ENCODE measurements at places on chromosomes 7 and 10.

DNA sequence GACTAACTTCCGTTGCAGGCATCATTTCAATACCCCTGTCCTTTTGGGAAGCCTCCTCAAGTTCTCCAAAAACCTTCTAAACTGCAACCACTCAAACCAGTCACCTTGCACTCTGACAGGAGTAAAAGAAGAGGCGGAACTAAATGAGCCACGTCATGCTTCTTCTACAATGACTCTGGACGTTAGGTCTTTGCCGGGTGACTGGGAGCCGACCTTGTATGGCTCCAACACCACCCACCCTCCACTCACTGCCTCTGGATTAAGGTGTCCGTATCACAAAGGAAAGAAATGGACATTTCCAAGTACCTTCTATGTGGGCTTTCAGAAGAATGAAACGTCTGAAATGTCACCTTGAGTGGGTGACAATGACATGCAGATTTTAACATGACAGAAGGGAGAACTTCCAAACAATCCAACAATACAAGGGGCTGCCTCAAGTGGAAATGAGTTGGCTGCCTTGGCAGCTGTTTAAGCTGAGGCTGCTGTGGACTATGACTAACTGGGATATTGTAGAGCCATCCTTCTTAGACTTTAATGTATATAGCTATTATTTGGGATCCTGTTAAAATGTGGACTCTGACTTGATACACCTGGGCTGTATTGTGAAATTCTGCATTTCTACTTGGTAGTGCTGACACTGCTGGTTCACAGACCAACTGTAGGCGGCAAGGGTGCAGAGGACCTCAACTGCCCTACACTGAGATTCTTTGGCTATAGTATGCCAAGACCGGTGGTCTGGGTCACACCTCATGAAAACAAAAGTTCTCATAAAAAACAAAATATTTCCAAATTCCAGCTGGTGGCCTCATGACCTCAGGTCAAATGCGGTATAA, 33.8 kb upstream of the PDLIM1 start:
- DNase-seq: no peak

DNA sequence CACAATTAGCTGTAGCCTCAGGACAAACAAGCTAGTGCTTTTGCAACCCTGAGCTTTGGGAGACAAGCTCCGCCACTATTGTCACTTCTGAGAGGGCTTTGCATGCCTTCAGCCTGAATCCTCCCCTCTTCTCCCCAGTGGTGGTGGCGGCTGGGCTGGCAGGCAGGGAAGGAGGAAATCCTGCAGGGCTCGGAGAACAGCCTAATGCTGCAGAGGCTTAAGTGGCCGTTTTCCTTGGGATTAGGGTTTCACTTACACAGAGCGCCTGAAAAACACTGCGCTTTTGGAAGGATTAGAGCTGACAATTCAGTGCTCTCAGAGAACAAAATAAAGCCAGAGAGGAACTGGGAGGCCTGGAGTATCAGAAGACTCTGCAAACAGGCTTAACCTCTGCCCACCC, 71.3 kb downstream of the PAX2 start:
- no peak for DNase-seq

DNA sequence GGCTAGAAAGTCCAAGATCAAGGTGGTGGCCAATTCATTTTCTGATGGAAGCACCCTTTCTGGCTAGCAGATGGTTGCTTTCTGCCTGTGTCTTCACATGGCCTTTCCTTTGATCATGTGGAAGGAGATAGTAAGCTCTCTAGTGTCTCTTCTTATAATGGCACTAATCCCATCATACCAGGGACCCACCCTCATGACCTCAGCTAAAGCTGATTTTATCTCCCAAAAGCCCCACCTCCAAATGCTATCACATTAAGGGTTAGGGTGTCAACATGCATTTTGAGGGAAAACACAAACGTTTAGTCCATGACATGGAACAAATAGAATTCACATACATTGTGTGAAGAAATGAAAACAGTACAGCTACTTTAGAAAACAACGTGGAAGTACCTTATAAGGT, 100.0 kb downstream of the VPS50 start:
- DNase-seq: no peak

GRCh38 chr10:22344249-22344648, 1.0 kb upstream of the SPAG6 start:
- no peak for DNase-seq

DNA sequence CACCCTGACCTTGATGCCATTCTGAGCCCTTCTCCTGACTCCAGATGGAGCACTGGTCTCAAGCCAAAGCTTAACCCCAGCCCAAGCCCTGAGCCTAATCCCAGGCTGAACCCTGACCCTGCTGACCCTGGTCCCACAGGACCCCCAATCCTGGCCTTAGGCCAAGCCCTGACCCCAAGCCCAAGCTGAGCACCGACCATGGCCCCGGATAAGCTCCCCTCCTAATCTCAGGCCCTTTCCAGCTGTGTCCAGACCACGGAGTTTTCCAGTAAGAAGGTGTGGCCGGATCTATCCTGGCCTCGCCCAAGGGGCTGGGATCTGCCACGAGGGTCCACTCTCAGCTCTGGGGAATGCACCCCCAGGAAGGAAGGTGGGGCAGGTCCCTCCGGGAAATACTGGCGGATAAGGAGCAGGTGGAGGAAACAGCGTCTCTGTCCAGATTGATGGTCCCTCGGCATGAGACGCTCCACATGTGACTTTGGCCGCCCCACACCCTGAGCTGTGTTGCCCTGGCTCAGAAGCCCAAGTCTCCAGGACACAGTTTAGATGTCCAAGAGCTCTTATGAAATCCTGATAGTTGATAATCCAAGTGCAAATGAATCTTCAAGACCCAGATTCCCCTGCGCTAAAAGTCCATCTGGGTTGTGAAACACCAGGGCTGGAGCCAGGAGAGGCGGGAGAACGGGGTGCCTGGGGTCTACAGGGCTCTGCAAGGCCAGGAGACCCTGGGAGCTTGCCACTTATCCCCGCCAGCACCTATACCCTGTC, 10.4 kb downstream of the ELN start:
- DNase-seq: no peak

- no peak for DNase-seq
Observed at GRCh38 chr7:101537935-101538595, 91.0 kb downstream of the MYL10 start.

DNA sequence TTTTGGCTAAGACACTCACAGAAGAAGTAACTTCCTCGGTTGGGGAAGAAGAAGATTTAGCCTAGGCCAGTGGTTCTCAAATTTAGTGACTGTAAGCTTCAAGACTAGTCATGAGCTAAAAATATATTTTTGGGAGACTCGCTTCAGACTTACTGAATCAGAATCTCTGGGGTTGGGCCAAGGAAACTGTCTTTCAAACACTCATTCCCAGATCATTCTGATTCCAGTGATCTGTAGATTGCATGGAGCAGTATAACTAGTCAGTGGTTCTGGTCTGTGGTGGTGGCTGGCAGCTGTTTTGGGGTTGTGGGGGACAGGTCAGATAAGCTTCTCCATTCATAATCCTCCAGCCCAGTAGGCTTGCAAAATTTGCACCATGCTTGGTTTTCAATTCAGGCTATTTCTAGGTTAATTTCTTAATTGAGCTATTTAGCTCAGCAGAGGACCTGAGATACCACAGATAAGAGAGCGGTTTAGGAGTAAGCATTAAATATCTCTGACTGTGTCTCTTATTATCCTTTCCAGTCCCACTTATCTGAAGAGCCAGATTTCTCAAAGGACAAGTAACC, 3.8 kb upstream of the KAT6B start:
- no peak for DNase-seq

DNA sequence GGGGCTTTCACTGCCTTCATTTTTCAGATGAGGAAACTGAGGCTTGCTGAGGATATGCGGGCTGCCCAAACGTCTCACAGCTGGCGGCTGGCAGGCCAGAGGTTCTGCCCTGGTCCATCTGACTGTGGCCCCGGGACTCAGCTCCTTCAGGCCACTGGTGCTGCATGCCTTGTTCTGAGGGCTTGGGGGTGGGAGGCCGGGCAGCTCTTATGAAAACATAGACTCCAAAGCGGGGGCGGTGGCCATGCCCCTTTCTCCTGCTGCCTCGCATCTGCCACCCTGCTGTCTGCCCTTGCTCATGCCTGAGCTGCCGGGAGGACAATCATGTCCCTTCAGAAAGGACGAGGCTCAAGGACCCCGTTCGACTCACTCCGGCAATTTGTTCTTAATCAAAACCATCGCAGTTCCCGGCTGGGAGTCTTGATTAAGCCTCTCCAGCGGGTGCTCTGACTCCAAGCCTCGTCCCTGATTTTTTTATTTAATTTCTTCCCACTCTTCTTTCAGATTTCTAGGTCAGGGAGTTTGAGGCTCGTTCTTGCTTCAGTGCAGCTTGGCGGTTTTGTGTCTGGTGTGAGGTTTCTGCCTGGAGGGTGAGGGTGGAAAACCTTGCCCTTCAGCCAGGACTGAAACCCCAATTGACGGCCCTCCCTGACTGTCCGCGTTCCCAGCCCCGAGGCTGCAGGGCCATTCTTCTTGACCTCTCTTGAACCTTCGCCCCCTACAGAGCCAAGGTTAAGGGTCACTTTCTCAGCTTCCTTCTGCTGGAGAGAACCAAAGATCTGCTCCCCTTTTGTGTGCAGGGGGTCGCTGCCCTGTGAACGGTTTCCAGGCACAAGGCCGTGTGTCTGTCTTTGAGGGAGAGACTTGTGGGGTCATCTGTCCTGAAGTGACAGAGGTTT, 120.8 kb downstream of the DNAJB6 start:
- no peak for DNase-seq

GRCh38 chr7:31099451-31100444, 47.6 kb downstream of the ADCYAP1R1 start:
- no peak for DNase-seq

GRCh38 chr10:73588656-73589055, 2.5 kb downstream of the USP54 start:
- DNase-seq: no peak

DNA sequence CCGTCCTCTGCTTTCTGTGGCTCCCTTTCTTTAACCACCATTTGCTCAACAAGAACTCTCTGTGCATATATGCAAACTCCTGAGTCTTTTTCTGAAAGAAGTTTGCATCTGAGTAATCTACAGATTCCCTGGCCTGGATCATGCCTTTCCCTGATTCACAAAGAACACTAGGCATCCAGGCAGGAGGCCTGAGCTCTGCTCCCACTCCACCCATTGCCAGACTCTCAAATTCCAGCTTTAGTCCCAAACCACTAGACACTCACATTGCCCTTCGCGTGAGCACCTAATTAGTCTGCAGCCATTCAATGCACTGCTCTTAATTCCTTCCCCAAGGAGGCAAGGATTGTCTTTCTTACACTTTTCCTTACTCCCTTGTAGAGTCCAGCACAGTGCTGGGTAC, 60.9 kb downstream of the ABCC2 start:
- DNase-seq: no peak

GRCh38 chr7:128164955-128165670, 76.0 kb upstream of the LEP start:
- no peak for DNase-seq

GRCh38 chr7:21293771-21294170, 134.1 kb upstream of the SP4 start:
- DNase-seq: no peak

GRCh38 chr10:119373294-119374102, 166.1 kb downstream of the GRK5 start:
- no peak for DNase-seq

GRCh38 chr10:7027237-7027912, 383.5 kb downstream of the SFMBT2 start:
- no peak for DNase-seq

- DNase-seq: no peak
Observed at GRCh38 chr7:2204446-2204845, 28.3 kb downstream of the MAD1L1 start.

DNA sequence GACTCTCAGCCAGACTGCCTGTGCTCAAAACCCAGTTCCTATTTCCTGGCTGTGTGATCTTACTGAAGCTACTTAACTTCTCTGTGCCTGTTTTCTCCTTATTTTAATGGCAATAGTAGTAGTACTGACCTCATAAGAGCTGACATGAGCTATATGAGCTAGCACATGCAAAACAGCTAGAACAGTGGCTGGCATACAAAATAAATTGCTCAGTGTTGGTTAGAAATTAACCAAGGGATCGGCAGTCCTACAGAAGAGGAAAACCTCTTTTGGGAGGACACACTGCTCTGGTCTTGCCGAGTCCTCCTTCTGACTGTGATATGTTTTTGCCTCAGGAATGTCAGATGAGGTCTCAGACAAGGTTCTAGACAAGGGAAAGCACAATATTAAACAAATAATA, 322.6 kb downstream of the GRM8 start:
- DNase-seq: no peak

- no peak for DNase-seq
Observed at GRCh38 chr10:96910488-96911395, 78.6 kb downstream of the LCOR start.

- no peak for DNase-seq
Observed at GRCh38 chr7:77907281-77907680, 108.7 kb downstream of the PHTF2 start.

DNA sequence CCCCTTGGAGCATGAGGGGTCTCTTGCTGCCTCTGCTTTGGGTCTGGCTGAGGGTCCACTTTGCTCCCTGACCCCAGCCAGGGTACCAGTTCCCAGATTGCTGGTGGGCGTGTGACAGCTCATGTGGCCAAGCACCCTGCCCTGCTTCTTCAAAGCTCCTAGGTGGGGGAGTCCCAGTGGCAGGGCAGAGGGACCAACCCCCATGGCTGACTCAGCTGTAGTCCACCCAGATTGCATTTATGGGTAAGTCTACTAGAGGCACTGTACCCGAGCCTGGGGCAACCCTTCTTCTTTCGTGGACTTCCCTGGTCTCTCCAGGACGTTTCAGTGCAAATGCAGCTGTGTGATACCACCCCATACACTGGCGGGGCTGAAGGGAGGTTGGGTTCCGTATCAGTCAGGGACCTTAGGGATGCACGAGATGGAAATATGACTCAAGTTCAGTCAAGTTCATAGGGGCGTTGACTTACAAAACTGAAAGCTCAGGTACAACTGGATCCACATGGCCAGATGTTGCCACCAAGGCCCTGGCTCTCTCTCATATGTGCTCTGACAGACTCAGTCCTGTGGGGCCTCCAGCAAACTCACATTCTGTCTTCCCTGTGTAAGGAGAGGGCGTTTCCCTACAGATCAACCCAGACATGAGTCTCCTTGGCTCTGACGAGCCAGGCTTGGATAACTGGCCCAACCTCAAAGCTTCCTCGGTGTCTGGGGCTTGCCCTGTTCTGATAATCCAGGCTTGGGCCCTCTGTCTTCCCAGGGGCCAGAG, 13.6 kb downstream of the PTPRE start:
- no peak for DNase-seq

DNA sequence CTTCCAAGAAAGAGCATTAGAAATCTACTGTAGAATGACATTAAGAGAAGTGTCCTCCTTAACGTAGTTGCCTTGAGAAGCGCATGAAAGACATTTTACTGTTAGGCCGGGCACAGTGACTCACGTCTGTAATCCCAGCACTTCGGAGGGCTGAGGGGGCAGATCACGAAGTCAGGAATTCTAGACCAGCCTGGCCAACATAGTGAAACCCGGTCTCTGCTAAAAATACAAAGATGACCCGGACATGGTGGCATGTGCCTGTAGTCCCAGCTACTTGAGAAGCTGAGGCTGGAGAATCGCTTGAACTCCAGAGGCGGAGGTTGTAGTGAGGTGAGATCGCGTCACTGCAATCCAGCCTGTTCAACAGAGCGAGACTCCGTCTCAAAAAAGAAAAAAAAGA, 28.9 kb downstream of the TARP start:
- DNase-seq: no peak

GRCh38 chr10:20481054-20481453, 416.1 kb downstream of the NEBL start:
- DNase-seq: no peak
